ENCODE measurements at places on chromosomes 6 and 20.

GRCh38 chr6:137883400-137884148 is 16.5 kb downstream of the TNFAIP3 start:
- DNase-seq = no peak

DNA sequence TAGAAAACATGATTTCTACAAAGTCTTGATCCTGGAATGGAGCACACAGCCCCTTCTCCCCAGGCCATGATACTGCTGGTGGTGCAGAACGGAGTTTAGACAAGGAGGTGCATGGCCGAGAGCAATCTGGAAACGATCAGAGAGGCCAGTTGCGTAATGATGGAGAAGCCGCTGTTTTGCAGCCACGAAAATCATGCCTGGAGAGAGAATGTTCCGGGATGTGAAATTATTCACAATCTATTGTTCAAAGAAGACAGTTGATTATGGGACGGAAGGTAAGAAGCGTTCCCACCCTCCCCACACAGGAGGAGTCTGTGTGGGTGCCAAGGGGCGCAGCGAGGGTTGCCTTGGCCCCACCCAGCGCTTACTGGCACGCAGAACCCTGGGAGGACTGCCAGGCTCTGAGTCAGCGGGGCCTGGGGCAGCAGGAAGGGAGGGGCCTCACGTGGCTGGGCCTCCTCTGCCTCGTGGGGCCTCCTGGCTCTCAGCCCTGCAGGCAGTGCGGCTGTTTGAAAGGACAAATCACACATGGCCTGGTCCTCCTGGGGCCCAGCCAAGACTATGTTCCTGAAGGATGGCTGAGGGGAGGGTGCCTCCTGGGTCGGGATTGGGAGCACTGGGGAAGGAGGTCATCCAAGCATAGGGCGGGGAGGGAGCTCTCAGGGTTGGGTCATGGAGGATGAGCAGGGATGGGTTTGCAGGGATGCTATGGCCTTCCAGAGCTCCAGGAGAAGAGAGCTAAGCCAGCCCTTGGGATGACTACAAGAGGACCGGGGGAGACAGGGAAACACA is 8.7 kb upstream of the AP5S1 start:
- peak; percentile 94 for DNase-seq

DNA sequence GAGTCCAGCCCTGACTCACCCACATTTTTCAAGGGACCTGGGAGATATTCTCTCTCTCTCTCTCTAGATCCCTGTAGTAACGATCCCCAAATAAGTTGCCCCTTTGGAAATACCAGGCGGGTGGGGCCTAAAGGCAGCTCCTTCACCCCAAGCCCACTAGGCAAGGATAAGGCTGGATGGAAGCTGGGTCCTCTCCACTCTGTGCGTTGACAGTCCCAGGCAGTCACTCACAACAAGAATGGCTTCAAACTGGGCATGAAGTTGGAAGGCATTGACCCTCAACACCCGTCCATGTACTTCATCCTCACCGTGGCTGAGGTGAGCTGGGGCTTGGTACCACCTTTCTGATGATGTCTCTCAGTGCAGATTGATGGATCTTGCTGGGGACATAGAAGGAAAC is 21.6 kb downstream of the L3MBTL1 start:
- no peak for DNase-seq

- DNase-seq = no peak
These were observed 113.1 kb downstream of the SOBP start for GRCh38 chr6:107603006-107603370.

GRCh38 chr6:111484633-111484930 is 1.6 kb upstream of the REV3L start:
- no peak for DNase-seq

- DNase-seq = no peak
These were observed 82.6 kb downstream of the TBX18 start for GRCh38 chr6:84681693-84682326.

DNA sequence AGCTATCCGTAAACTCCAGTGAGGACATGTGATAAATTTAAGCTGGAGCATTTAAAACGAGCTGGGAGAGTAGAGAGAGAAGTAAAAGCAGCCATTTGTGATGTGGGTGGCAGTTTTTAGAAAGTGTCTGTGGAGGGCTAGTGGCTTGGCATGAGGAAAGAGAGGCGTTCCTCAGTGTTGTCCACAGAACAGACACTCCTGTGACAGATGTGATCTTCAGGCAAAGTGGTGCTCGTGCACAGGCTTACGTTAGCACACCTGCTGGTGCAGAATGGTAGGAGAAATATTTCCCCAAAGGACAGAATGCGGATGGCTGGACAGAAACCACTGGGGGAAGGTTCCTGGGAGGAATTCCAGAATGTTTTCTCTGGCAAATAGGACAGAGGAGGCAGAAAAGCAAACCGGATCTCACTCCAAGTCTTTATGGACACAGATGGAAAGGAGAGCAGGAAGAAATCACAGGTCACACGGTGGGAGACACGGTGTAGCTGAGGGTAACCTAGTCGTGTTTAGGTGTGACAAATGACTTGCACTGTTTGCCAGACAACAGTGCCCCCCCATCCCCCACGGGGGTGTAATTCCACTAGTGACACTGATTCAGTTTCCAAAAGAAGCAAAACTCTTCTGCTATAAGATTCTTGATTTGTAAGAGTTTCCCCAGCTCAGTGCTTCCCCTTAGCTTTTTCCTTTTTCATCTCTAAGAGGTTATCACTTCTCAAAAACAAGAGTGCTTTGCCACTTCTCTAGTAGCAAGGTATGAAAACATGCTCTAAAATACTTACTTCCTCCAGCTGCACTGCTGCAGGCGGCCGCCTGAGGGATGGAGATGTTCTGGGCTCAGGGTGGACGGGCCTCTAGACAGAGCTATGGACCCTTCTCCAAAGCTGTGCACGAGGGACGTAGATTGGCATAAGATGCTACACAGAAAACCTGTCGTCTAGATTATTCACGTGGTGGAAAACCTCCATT is 293.2 kb downstream of the QKI start:
- DNase-seq = no peak

DNA sequence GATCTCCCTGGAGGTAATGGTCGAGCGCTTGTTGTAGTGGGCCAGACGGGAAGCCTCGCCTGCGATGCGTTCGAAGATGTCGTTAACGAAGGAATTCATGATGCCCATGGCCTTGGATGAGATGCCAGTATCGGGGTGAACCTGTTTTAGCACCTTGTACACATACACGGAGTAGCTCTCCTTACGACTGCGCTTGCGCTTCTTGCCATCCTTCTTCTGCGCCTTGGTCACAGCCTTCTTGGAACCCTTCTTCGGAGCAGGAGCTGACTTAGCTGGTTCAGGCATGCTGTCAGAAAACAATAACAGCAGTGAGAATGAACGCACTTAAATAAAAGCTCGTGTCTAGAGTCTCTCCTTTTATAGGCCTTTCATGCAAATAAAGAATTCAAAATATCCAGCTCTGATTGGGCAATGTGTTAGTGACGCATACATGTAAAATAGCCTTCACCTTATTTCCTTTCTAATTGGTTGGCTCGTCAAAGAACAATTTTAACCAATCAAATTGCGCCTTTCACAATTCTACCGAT is 129.2 kb downstream of the HFE start:
- no peak for DNase-seq

DNA sequence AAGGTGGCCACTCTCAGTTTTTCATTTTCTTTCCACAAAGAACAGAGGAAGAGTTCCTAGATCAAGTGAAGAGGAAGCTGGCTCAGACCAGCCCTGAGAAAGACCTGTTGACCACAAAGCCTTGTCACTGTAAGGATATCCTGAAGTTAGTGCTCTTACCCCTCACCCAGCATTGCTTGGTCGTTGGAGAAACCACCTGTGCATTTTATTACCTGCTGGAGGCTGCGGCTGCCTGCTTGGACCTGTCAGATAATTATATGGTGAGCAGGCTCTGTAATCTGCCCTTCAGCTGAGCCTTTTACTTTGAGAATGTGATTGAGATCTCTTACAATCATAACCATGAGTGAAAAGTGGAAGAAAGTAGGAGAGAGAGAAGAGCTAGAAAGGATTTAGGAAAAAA is 21.9 kb downstream of the TREML1 start:
- DNase-seq = no peak

DNA sequence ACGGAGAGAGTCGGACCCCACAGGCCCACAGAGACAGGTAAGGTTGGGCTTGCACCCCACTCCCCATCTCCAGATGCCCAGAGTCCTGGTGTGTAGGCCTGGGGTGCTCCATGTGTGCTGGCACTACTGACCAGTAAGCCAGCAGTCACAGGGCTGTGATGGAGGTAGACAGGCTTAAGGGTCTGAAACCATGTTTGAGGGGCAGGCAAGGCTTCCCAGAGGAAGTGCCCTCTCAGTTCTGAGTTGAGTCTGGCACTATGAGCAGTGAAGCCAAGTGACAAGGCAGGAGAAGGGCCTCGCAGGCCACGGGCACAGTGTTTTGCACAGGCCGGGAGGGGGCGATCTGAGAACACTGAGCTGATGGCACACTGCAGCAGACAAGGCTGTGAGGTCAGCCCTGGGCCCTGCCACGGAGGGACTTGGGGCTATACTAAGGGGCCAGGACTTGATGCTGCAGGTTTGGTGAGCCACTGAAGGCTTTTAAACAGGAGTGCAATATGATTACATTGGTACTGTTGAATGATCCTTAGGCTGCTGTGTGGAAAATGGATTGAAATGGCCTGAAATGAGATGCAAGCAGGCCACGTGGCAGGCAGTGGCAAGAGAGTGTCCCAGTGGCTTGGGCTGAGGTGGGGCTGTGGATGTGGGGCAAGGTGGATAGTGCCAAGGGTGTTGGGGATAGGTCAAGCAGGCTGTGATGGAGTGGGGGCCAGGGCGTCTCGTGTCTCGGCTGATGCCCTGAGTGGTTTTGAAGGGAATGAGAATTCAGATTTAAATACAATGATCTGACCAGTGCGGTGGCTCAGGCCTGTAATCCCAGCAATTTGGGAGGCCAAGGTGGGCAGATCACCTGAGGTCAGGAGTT is 20.3 kb downstream of the TTBK1 start:
- peak; percentile 73 for DNase-seq

DNA sequence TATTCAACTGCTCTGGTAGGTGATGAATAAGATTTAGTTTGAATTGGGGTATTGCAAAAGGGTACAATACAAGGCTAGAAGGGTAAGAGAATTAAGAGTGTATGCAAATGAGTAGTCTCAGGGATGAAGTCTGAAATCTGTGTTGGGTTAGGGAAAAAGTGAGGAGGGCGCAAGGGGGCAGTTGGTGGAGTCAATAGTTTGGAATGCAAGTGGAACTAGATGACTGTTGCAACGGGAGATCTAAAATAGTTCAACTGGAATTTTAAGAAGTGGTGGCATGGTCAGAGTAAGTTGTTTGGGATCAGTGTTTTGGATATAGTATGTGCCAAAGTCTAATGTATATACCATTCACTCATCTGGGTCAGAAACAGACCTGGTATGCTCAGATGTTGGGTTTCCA is 329.6 kb downstream of the GJA1 start:
- no peak for DNase-seq

- no peak for DNase-seq
These were observed 25.6 kb upstream of the GABRR1 start for GRCh38 chr6:89242574-89243330.

DNA sequence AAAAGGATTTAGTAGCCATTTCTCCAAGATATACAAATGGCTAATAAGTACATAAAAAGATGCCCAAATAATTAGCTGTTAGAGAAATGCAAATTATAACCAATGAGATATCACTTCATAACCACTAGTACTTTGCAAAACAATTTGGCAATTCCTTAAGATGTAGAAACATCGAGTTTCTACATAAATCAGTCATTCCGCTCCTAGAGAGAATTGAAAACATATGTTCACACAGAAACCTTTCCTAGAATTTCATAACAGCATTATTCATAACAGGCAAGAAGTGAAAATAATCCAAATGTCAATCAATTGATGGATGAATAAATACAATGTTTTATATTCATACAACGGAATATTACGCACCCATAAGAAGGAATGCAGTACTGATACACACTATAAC is 20.5 kb upstream of the NT5E start:
- DNase-seq = no peak

- no peak for DNase-seq
These were observed 20.5 kb downstream of the DNAJC5 start for GRCh38 chr20:63915471-63915870.

DNA sequence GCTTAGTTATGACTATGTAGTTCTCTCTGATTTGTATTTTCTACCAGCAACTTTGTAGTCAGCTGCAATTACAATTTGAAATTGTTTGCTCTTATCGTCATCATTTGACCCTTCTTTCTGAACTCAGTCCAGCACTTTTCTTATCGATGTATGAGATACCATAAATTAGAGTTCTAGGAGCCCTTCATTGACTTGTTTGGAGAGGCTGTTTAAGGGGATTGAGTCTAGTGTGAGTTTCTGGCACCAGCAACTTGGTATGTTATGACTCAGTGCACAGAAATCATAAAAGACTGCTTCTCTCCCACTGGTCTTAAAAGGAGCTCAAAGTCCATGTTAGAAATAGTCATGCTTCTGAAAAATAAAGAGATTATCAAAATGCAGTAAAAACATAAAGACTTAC is 190.3 kb downstream of the TENT5A start:
- no peak for DNase-seq

DNA sequence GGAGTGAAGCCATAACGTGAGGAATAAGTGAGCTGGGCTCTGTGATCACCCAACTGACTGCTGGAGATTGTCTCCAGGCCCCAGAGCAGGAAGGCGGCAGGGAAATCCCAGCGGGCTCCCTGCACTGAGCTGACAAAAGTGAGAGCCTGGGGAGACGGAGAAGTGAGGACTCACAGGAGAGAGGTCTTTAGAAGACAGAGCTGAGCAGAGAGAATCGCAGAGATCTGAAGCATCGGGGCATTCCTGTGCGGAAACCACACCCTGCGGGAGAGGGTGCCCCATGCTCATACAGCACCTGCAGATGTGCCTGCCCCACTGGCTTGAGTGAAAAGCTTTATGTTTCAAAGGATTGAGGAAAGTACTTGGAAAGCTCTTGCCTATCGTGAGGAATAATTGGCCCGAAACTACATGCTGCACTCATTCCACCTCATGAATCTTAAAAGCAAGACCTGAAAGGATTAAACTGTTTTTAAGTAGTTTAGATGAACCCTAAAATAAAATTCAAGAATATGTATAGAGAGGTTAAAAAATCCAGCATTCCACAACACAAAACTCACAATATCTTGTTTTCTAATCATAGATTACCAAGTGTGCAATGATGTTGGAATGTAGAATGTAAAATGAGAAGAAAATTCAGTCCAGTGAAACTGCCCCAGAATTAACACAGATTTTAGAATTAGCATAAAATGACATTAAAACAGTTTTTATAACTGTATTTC is 17.7 kb upstream of the THBS2 start:
- no peak for DNase-seq

DNA sequence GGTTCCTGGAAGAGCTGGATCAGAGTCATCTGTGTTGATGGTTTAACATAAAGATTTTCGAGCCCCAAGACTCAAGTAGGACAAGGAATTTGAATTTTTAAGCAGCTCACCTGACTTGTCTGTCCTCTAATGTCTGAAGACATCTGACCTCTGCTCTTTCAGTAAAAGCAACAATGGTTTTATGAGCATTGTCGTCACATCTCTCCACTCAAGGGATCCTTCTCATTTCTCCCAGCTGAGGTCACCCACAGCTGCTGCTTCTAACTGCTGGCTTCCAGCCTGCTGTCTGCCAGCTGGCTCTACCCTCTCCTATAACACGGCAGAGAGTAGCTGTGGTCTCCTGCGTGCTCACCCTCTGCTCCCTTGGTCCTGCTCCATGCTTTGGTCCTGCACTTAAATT is 24.7 kb upstream of the HDAC2 start:
- peak; percentile 79 for DNase-seq

Measured in dorsolateral prefrontal cortex (tissue), 122 donors.